ENCODE measurements at places on chromosomes 11 and 22.

GRCh38 chr11:68181719-68182451 lies 31.2 kb downstream of the KMT5B start:
- no peak for DNase-seq

- DNase-seq, result no peak
Measured at GRCh38 chr11:115255006-115255762, 249.0 kb downstream of the CADM1 start.

- DNase-seq, result no peak
Measured at GRCh38 chr22:17283423-17283822, 64.2 kb upstream of the ADA2 start.

- no peak for DNase-seq
Measured at GRCh38 chr22:47071807-47072641, 309.6 kb downstream of the TBC1D22A start.

GRCh38 chr11:108084811-108085210 lies 36.6 kb upstream of the ACAT1 start:
- no peak for DNase-seq

GRCh38 chr11:17578958-17579357 lies 31.9 kb downstream of the OTOG start:
- DNase-seq, result no peak

DNA sequence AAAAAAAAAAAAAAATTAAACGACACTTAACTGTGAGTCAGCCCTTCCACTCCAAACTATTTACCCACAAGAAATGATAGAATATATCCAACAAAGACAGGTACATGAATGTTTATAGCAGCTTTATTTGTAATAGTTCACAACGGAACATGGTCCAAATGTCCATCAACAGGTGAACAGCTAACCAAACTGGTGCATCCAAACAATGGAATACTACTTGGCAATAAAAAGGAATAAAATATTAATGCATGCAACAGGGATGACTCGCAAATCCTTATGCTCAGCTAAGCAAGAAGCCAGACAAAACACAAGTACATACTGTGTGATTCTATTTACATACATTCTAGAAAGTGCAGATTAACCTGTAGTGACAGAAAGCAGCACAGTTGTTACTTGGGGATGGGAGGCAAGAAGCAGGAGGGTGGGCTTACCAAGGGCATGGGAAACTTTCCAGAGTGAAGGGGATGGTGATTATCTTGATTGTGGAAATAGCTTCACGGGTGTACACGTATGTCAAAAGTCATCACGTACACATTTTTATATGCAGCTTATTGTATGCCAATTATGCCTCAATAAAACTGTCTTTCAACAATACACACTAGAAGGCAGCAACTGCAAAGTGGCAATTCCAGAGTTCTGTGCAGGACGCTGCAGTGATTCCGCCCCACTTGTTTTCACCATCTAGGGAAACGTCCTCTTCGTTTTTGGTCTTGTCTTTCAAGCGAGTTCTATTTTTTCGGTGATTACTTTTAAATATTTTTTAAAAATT lies 6.7 kb upstream of the SF1 start:
- DNase-seq, result no peak

DNA sequence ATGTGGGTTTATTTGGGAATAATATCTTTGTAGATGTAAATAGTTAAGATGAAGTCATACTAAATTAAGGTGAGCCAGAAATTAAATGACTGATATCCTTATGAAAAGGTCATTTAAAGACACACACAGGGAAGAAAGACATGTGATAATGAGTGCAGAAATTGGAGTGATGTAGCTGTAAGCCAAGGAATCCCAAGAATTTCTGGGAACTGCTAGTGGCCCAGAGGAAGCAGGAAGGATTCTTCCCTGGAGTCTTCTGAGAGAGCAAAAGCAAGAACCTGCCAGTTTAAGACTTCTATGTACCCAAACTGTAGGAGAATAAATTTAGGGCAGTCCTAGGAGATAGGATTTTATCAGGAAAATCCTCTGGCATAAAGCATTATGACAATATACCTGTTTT lies 66.9 kb downstream of the LRRC4C start:
- no peak for DNase-seq

GRCh38 chr22:17807578-17808410 lies 33.5 kb upstream of the BID start:
- DNase-seq, result no peak
